Kidney capillary endothelial cell (primary cell): ENCODE measurements at places on chromosomes 2 and 18.

DNA sequence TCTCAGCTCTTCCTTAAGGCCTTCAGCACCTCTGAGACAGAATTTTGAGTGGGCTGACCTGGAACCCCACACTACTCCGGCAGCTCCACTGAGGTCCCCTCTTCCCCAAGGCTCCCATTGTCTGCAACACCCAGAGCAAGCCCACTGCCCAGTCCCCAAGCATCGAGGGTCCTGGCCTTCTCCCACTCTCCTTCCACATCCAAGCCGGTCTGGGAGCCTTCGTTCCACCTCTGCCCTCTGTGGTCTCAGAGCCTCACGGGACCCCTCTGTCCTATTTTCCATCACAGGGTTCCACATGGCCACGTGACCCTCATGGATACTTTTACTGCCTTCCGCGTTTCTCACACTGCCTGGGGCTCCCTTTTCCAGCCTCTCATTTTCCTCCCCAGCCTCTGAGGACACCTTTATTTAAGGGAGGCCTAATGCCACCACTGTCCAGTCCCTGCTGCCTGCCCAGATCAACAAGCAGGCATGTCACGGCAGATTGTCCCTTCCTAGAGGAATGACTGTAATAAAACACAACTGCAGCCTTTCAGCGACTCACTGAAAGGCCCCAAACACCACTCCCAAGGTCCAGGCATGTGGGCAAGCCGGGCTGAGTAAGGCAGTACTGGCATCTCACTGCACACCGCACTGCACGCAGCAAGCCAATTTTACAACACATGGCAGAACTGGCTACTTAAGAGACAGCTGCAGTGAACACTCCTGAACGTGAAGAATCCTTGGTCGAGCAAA is 7.9 kb upstream of the SALL3 start:
- DNase-seq = no peak

DNA sequence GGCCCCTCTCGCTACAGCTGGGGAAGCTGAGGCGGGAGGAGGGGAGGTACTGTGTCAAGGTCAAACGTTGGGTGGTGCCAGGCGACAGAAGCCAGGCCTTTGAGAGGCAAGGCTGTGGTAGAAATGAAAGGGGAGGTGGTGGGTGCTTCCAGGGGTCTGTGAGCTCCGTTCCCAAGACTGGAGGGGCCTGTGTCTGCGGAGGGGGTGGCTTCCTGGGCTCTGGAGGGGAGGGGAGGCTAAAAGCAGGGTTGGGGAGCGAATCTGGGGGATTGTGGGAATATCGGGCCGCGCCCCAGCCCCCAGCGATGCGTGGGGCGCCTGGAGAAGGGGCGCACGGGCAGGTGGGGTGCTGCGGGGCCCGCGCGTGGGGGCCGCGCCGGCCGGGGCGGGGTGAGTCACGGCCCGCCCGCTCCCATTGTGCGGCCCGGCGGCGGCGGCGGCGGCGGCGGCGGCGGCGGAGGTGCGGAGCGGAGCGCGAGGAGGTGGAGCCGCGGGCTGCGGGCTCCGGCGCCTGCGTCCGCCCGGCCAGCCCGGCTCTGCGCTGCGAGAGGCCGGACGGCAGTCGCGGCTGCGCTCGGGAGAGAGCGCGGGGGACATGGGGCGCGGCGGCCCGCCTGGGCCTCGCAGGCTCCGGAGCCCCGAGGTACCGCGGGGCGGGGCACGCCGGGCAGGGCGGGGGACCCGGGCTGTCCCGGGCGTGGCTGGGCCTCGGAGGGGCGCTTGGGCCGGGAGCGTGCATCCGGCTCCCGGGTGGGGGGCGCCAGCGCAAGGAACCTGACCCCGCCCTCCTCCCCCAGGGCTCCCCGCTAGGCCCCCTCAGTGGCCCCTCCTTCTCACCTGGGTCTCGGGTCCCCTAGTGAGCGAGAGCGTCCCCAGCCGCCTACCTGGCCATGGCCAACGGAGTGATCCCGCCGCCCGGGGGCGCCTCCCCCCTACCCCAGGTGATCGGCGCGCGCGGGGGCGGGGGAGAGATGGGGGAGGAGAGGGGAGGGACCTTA is at the start of gene SLC4A3:
TSS of gene SLC4A3 (plus strand) at position 528 of the 998 bp plus-strand sequence. CDS start at position 891, 363 bp downstream.
- no peak for DNase-seq

DNA sequence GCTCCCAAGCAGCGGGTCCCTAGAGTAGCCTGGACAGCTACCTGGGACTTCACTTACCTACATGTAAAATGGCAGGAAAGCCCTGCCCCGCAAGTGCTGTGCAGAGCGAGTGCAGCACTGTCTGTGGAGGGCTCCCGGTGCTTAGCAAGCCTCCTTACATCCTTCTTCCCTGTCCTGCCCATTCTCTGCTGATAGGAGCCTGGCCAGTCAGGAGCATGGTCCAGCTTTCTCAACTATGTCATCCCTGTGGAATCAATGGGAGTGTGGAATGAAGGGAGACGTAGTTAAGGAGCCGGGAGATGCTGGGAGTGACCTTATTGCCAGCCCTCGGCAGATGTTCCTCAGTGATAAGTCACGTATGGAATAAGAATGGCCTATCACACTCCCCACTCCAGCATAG is 661.9 kb upstream of the ID2 start:
- DNase-seq = no peak

- DNase-seq = no peak
These were observed 54.5 kb downstream of the DOCK10 start for GRCh38 chr2:224987733-224988132.

GRCh38 chr2:100818003-100818605 is 1.8 kb upstream of the NPAS2 start:
- no peak for DNase-seq

GRCh38 chr2:20423847-20424246 is 23.0 kb upstream of the RHOB start:
- no peak for DNase-seq

DNA sequence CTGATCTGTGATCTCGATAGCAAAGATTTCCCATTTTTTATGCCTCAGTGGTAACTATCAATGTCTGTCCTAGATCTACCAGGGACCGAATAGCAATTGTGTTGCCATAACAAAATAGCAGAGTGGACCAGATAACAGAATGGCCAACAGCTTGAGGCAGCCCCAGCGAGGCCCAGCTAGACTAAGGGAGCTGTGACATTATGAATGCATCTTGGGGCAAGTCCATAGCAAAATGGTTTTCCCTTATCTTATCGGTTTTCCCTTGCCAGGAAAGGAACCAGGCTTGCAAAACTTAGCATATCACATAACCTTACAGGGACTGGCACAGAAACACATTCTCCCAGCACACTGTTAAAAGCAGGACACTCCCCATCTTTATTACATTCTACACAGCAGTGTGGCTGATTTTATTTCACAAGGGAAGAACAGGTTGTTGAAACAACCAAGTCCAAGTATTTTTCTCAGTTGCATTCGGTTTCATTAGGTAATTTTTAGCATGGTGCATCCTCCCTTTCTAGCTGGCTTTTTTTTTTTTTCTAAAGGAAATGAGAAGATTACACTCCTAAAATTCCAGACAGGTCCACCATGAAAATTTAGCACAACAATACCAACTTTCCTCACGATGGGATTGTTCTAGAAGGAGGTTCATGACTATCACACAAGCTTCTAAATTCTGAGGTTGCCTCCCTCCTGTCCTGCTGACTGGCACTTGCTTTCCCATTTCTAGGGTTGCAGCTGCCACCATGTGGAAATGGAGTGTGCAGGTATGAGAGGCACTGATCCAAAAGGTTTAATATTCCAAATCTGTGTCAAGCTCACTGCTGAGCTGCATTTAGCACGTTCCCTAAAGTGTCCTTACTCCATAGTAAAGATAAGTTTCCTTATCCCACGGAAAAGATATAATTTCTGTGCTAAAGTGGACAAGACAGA is 97.0 kb upstream of the SLC35G4 start:
- no peak for DNase-seq

GRCh38 chr18:54090856-54091255 is 133.6 kb downstream of the MBD2 start:
- DNase-seq = no peak

- no peak for DNase-seq
These were observed 94.2 kb downstream of the EPHA4 start for GRCh38 chr2:221477714-221478484.

DNA sequence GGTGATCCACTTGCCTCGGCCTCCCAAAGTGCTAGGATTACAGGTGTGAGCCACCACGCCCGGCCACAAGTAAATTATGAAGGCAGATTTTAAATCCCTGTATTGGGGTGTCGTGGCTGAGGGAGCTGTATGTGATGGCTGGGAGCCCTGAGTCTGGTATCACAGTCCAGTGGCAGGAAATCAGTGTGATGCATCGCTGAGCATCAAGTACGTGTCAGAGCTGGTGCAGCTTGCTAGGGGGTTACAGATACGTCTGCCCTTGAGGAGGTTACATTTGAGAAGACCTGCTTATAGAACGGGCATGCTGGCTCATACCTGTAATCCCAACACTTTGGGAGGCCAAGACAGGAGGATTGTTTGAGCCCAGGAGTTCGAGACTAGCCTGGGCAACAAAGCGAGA is 4.3 kb downstream of the ENOSF1 start:
- no peak for DNase-seq

GRCh38 chr2:220915092-220915623 is 656.9 kb downstream of the EPHA4 start:
- DNase-seq = no peak

DNA sequence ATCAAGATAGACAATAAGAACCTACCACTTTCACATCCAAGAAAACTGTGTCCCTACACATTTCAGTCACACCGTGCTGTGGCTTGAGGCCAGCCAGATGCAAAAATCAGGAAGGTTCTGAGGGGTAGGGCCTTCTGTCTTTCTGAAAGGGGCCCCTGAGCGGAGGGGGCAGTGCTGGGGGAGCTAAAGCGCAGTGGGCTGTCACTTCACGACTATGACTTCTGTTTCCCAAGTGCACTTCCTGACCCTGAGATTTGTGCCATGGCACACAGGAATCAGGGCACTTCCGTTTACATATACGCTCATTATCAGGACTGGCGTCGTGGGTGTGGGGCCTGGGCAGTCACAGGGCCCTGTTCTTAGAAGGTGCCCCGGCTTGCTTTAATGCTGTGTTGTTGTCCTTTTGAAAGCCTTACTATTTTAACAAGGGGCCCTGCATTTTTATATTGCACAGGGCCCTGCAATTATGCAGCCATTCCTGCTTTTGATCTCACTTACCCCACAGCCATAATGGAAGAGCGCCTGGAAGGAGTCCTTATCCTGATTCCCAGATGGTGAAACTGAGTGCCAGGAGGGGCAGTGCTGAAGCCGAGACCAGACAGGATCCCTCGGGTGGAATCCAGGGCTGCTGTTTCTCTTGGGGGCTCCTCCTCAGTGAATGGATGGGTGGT is 620 bp downstream of the NGEF start:
- peak; percentile 44 for DNase-seq
